Cerebellar cortex (tissue), 1 donor: ENCODE measurements at places on chromosomes 4 and X.

- DNase-seq, result no peak
These were observed 78.8 kb downstream of the DMD start for GRCh38 chrX:33132569-33132968.

- DNase-seq, result no peak
These were observed 39.3 kb upstream of the MAGEA10 start for GRCh38 chrX:152177497-152178269.

GRCh38 chr4:8370106-8370787, 70.3 kb downstream of the ACOX3 start:
- no peak for DNase-seq

- DNase-seq, result no peak
These were observed 14.3 kb downstream of the ANTXR2 start for GRCh38 chr4:80058740-80059139.

DNA sequence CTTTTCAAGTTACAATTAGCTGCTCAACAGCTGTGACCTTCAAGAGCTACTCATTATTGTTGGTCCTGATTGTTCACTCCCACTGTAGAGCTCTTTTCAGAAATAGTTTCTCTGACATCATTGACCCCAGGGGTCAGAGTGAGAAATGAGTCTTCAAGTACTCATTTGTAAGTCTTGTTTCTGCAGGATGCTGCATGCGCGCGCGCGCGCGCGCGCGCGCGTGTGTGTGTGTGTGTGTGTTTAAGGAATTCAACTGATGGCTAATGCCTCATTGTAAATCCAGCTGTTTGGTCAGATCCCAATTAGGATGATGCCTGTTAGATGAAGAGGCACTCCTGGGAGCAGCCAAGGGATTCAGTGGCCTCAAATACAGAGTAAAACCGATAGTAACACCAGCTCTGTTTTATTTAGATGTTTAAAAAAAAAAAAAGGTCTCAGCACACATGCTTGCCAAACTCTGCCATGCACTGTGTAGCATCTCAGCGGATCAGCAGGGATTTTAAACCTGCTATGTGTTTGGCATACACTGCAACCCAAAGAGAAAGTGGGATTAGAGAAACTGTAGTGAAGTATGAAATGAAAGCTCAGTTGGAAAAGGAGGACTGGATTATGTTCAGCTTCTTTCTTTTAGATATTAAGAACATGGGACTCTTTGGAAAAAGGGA, 332.3 kb downstream of the ADGRL3 start:
- DNase-seq, result peak; percentile 21
